ENCODE measurements at places on chromosomes 12 and 14.
A peak's percentile ranks its signal among the peaks of the same experiment; 100 is the strongest.

DNA sequence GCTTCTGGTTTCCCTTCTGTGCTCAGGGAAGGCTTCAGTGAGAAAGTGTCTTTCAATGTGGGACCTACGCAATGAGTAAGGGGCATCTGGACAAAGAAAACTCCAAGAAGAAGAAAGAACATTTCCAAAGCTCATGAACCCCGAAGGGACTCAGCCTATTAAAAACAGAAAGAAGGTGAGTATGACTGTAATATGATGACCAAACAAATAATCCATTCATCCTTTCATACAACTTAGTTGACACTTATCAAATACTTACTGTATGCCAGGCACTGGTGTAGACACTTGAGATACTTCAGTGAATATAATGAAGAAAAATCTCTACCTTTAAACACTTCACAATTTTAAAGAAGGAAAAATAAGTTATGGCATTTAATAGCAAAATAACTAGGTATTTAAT is 1054.2 kb upstream of the FOXG1 start:
- DNase-seq, result no peak

DNA sequence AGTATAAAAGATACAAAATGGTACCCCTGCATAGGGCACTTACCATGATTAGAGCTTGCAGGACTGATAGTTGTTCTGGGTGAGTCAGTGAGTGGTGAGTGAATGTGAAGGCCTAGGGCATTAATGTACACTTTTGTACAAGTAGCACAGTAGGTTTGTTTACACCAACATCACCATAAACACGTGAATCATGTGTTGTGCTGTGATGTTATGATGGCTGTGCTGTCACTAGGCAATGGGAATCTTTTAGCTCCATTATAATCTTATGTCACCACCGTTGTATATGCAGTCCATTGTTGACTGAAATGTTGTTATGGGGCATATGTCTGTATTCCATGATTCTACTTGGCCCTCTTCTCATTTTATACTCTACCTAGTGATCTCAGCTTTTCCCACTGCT is 11.8 kb downstream of the NUBPL start:
- no peak for DNase-seq

- DNase-seq, result peak; percentile 99
Observed at GRCh38 chr12:6230321-6231110, 30.3 kb downstream of the CD9 start.

DNA sequence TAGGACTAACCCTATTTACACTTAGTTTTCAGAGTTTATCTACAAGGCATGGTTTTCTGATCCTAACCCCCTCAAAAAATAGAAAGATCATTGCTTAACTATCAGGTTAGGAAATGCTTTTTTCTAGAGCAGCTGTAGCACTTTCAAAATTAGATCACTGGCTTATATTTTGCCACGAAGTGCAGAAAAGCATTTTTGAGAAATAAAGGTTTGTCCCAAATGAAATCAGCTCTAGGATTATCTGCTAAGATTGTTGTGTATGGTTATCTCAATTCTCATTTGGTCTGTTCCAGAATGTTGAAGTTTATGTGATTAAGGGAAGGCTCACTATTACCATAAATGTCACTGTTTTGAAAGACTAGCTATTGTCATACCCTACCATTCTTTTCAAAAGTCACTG is 9.8 kb upstream of the DYRK4 start:
- no peak for DNase-seq

- peak; percentile 51 for DNase-seq
Observed at GRCh38 chr14:100317912-100318808, 5.0 kb upstream of the SLC25A47 start.

GRCh38 chr14:60225265-60225664 is 23.8 kb upstream of the PPM1A start:
- DNase-seq, result no peak

DNA sequence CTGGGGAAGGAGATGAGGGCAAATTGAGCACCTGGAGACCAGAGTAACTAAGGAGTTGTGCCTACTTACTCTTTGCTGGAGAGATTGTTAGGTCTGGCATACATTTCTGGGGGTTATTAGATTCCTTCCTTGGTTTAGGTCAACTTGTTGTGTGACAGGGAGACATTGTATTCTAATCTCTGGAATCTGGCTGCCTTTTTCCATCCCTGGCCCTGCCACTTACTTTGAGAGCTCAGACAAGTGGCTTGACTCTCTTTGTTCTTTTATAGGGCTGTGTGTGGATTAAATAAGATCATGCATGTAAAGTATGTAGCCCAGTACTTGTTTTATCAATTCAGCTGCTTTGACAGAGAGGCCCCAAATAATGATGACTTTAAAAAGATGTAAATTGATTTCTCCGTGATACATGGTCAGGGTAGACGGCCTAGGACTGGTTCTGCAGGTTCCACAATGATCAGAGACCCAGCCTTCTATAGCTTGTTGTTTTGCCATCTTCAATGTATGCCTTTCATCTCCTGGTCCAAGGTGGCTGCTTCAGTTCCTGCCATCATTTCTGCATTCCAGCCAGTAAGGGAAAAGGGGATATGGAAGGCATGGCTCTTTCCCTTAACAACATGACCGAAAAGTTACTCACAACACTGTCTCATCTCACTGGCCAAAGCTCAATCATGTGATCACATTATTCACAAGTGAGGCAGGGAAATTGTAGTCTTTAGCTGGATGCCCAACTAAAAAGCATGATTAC is 72.6 kb downstream of the CHST11 start:
- no peak for DNase-seq

DNA sequence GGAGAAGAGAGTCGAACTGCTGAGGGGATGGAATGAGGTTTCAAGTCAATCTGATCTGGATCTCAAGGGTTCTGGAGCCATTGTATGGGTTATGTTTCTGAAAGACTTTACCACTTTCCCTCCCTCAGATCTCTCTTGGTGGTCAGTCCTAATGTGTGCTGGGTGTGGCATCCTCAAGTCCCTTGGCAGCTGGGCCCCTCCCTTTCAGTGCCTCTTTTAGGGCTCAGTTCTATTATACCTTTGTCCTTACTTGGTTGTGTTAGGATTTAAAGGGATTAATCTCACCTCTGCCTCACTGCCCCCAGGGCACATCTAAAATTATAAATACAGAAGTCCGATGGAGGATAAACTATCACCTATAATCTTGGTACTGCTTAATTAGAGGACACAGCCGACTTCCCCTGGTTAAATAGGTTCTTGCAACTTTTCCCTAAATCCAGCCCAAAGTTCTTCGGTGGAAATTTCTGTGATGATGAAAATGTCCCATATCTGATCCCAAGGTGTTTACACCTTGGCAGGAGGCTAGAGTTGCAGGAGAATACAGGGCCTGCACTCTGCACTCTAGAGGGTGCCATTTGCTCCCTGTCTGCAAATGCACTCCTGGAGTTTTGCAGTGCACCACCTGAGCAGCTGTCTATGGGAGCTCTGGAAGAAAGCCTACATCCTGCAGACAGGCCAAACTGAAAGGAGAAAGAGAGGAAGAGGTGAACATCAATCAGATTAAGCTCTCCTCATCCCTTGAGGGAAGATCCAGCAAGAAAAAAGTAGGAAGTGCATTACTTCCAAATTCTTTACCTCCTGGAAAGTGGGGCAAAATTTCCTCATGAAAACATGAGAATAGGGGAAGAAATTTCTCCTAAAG is 106.8 kb downstream of the NUAK1 start:
- no peak for DNase-seq

Data from pons (tissue), 1 donor.